GOT3 (cell line): ENCODE measurements at places on chromosomes 7 and 10.

GRCh38 chr10:26311383-26311940, 94.9 kb downstream of the GAD2 start:
- no peak for DNase-seq

GRCh38 chr10:102065561-102066398, 631 bp downstream of the HPS6 start:
- no peak for DNase-seq

DNA sequence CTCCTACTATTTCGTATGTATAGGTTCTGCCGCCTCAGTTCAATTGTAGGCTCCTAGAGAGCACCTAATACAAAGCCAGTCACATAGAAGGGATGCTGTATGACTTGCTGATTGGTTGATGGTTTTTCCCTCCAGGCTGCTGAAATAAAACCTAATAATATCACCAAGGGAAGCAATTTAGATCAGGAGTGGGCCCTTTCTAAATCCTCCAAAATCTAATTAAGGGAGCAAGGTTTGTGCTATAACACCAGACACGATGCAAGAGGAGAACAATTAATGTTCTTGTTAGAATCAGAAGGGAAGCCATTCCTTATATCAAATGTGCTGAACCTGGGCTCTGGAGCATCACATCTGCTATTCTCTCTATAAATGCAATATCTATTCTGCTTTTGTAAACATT, 42.0 kb upstream of the SLC13A1 start:
- DNase-seq = no peak

DNA sequence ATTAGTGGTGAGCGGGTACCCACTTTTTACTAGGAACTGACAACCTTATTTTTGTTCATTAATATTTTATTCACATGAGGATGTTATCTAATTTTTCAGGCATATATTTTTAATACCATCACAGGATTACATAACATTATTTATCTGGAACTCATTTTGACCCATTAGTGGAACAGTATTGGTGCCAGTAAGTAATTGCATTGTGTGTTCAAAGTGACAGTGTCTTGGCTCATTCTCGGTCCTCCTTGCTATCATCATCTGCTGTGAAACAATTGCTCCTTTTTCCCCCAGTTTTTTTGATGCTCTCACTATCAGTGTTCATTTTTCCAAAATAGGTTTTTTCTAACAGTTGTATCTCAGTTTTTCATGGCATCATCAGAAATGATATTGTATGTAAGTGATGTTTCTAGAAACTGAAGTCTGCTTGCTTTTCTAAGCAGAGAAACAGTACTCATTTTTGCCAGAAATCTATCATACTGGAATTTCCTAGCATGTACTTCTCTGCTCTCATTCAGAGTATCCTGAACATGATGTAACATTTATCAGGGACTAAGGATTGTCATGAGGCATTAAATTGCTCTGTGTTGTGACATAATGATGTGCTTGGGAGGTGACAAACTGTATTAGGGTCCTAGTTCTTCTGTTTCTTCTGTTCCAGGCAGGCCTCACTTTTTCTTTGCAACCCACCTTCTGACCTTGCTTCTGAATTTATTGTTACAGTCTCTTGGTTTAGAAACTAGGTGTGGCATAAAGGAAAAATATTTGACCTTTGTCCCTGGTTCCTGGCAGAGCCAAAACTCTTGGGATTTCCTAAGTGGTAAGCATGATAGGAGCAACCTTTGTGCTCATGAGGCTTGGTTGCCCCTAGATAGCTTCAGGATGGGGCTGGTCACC, 4.2 kb downstream of the NUB1 start:
- no peak for DNase-seq

DNA sequence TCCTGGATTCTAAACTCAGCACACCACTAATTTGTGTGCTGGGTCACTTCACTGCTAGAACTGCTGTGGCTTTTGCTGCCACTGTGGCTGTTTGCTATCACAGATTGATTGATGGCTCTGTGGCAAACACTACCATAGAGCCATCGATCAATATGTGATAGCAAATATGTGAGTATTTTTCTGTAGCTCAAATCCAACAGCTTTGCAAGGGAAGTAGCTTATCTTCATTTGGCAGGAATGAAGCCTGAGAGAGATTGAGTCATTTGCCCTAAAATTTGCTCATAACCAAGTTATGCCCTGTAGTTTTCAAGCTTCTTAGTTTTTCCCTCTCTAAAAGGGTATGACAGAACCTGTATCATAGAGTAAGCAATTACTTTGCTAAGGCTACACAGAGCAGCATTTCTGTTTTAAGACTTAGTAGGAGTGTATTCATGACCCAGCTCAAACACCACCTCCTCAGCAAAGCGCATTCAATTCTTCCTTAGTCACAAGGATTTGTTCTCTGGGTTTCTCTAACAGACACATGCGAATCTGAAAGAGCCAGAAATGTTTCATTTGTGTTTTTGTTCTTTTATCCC, 43.1 kb downstream of the MINPP1 start:
- no peak for DNase-seq

DNA sequence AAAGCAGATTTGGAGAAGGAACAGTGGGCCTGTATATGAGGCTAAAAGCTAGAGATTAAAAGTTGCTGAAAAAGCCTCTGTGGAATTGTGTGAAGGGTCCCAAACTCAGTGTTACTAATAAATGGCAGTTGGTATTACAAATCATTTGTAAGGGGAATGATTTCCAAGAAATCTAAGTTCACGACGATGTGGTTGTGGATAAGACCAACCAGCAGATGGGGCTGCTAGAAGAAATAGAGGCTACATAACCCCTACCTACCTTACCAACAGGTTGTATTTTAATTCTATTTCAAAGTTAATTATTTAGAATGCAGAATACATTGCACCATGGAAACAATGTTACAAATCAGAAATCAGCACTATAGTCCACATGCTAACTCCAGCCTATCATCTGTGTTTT, 377.1 kb downstream of the HPSE2 start:
- DNase-seq = no peak

DNA sequence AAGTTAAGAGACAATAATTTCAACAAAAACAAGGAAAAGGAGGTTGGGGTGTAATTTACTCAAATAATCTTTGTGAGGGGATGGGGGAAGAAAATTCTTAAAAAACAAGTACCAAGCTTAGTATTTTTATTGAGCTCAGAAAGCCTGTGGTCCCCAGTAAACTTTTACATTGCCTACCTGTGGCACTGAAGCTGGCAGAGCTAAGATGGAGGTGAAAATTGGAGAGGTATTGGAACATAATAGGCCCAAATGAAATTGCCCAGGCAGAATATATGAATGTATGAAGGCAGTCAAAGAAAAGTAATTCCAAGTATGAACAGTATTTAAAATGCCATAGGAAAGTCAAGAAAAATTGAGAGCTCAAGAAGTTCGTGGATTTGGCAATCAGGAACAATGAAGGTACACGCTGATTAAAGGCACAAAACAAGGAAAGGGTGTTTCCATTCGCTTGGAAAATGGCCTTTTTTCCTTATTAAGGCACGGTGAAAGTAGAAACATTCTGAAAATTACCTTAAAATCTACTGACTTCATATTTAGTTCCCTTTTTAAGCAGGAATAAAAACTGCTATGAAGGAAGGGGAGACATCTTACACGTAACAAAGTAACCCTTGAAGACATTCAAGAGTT, 3.4 kb upstream of the KMT2E start:
- no peak for DNase-seq

GRCh38 chr10:34699904-34700517, 115.1 kb downstream of the PARD3 start:
- DNase-seq = no peak

DNA sequence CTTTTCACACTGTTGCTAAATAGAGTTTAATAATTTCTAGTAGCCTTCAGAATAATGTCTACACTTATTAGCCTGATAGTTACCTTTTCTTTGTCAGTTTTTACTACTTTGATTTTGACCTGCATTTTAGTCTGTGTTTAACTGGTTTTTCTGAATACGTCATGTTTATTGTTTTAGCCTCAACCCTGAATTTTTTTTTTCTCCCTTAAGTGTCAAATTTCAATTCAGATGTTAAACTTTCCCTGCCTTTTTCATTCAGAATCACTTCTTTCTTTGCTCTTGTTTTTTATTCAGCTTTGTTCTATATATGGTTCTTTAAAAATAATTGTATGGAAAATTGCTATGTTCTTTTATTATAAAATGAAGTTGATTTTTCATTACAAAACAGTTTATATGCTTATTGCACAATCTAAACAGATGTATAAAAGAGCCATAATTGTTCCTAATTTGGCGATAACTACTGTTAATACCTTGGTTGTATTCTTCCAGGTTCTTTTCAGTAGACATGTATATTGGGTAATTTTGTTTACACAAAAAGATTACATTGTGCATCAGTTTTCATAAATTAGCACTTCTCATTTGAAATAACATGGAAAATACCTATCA, 159.7 kb downstream of the ADK start:
- no peak for DNase-seq

DNA sequence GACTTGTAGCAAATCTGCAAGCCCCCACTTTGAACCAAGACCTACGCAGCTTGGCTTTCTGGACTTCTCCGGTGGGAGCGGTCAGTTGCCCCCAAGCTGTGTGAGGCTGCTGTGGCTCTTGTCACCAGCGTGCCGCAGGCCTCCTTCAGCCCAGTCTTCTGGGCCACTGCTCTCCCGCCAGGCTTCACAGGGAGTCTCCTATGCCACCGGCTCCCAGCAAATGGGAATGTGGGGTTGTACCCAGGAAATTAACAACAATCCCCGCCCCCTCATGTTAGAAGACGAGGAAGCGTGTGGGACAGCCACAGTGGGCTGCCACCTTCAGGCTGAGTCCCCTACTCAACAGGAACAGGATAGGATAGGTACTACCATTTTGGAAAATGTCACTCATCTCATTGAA, 4.2 kb downstream of the WDR86 start:
- DNase-seq = no peak

DNA sequence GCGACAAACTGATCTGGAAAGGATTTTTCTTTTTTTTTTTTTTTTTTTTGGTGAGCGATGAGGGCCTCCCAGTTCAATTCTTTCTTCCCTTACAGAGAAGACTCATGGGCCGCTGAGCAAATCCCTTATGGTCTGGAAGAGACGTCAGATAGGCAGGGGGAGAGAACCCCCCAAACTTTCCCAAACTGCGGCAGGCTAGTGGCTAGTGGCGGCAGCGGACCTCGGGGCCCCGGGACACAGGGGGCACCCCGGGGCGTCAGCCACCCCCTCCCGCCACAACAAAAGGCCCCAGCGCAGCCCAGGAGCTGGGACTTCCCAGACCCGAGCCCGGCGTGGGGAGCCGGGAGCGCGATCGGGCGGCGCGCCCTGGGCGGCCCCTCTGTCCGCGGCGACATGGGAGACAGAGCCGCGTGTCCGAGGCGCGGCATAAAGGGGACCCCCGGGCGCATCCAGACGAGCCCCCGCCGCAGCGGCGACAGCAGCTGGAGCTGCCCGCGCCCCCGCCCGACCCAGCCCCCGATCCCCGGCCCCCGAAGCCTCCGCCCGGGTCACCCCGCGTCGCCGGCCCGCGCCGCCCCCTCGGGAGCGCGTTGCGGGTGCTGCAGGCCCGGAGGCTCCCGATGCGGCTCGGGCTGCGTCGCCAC, 755 bp downstream of the FAM171A1 start:
- DNase-seq = no peak

DNA sequence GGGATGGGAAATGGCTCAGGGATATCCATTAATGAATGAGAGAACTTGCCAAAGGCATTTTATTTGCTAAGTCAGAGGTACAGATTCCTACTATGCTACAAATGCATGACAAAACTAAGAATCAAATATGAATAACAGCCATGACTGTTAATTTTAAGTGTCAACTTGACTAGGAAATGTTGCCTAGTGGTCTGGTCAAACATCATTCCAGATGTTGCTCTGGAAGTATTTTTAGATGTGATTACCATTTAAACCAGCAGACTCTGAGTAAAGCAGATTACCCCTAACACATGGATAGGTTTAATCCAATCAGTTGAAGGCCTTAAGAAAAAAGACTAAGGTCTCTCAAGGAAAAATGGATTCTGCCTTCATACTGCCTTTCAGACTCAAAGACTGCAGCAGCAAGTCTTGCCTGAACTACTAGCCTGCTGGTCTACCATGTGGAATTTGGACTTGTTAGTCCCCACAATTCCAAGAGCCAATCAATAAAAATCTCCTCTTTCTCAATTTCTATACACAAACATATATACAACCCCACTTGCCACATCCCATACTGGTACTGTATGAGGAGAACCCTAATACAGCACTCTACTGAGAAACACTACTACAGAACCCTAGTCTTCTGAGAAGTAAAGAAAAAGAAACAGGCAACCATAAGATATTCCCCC, 119.1 kb downstream of the NRBF2 start:
- DNase-seq = no peak

- DNase-seq = no peak
Observed at GRCh38 chr7:20539201-20539600, 76.3 kb upstream of the ABCB5 start.

- DNase-seq = no peak
Observed at GRCh38 chr7:77799078-77799964, 748 bp downstream of the PHTF2 start.

DNA sequence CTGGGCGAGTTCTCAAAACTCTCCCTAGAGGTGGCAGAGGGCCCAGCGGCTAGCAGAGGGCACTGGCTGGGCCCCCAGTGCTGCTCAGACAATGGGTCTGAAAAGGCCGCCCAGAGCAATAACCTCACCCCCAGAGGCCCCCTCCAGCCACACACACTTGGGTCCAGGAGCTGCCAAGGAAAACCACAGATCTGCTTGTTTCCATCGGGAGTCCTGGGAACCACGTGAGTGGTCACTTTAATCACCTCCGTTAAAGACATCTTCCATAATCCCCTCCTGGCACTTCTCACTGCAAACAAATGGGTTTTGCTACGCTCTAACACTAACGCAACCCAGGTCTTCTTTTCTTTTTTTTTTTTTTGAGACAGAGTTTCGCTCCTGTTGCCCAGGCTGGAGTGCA, 30.0 kb downstream of the NUDT1 start:
- no peak for DNase-seq

- no peak for DNase-seq
Observed at GRCh38 chr7:69939317-69939716, 341.0 kb downstream of the AUTS2 start.

- no peak for DNase-seq
Observed at GRCh38 chr10:92573091-92573797, 649 bp downstream of the IDE start.
